Activated T-helper 2 cell treated with anti-CD3 and anti-CD28 coated beads, Interferon-gamma antibody, Interleukin-2, Interleukin-4, amounts not matched to agents 10 μg/mL and 5 μg/mL and 100 μg/mL, durations not matched to agents 14 hours and 24 hours and 36 hours (primary cell): ENCODE measurements at places on chromosomes 5 and 9. TPM values are rescaled to one million over a fixed set of nuclear protein-coding genes. Genes with fewer than 3 reads are reported as not detected.

DNA sequence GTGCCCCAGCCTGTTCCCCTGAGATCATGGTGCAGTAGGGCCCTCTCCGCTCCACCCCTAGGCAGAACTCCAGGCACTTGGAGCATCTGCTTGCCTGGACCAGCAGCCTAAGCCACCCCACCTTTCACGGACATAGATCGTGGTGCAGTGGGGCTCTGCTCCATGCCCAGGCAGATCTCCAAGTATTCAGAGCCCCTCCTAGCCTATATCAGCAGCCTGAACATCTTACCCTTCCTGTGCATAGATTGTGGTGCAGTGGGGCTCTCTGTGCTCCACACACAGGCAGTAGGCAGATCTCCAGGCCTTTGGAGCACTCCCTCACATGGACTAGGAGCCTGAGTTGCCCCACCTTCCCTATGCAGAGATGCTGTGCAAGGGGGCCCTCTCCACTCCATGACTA lies 103.0 kb downstream of the GLIS3 start:
- no peak overlapping the region for H3K27ac ChIP-seq
- H3K4me3 ChIP-seq, result no peak overlapping the region
- H3K36me3 ChIP-seq, result peaks cover 14% of the 10 kb centered on the region
- H3K27me3 ChIP-seq, result peaks cover 3% of the 10 kb centered on the region
- H3K4me1 ChIP-seq, result no peaks in the 10 kb centered on the region

The C5 gene
- total RNA-seq, result 0.82 and 1.8 TPM in 2 replicates

The SLC34A1 gene
- not detected in 2 replicates for total RNA-seq

DNA sequence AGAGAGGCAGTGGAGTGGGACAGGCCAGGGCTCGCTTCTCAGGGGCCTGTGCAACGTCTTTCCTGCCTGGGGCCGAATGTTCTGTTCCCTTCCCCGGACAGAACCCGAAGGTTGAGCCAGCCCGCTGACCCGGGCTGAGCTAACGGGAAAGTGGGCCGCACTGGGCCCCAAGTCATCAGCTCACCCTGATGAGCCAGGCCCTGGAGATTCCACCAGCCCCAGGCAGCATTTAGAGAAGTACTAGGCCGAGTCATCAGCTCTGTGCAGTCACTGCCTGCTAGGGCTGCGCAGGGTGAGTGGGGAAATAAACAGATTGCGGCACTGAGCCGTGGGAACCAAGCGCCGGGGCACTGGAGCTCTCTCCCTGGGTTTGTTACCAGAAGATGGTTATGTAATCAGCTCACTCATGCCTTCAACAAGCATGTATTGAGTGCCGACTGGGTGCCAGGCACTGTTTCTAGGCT lies 29.1 kb upstream of the DUSP1 start:
- no peak overlapping the region for H3K27ac ChIP-seq
- H3K27me3 ChIP-seq, result no peaks in the 10 kb centered on the region
- no peak for DNase-seq

GRCh38 chr5:68680366-68680765 lies 413.4 kb upstream of the SLC30A5 start:
- DNase-seq, result no peak
- H3K27ac ChIP-seq, result no peak overlapping the region
- H3K36me3 ChIP-seq, result no peaks in the 10 kb centered on the region
- peaks cover 18% of the 10 kb centered on the region for H3K27me3 ChIP-seq
